ENCODE measurements at places on chromosomes 12 and 14.
A peak's percentile ranks its signal among the peaks of the same experiment; 100 is the strongest.

GRCh38 chr14:95561001-95561412 lies 26.2 kb downstream of the GLRX5 start:
- peak; percentile 66 for DNase-seq

- no peak for DNase-seq
Observed at GRCh38 chr14:20383032-20383431, 30.3 kb downstream of the TEP1 start.

DNA sequence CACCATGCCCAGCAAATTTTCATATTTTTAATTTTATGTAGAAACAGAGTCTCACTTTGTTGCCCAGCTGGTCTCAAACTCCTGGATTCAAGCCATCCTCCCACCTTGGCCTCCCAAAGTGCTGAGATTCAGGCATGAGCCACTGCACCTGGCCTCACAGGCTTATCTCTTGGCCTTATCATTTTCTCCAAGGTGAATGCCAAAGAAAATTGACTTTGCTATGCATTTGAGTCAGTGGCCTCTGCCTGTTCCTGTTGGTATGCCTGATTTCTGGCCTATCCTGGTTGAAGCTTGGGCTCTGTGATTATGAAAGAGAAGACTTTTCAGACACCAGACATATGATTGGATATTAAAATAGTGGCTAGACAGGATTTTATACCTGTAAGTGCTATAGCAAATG lies 34.2 kb downstream of the MANSC1 start:
- no peak for DNase-seq

DNA sequence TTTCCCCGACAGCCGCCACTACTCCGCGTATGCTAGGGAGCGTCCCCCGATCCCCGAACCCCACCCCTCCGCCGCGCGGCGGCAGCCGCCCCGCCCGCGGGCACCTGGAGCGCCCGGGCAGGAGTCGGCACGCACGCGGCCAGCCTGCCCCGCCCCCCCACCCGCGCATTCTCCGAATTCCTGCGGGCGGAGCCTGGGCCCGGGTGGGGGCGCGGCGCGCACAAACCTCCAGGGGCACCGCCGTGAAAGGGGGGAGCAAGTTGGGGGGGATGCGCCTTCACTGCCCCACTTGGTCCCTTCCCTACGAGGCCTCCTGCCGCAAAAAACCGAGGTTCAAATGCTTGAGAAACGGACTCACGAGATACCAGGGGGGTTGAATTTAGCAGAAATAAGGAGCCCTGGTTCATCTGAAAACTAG lies 1.7 kb downstream of the AJUBA start:
- DNase-seq = no peak

- DNase-seq = no peak
Observed at GRCh38 chr14:78782551-78782950, 612.4 kb downstream of the NRXN3 start.

DNA sequence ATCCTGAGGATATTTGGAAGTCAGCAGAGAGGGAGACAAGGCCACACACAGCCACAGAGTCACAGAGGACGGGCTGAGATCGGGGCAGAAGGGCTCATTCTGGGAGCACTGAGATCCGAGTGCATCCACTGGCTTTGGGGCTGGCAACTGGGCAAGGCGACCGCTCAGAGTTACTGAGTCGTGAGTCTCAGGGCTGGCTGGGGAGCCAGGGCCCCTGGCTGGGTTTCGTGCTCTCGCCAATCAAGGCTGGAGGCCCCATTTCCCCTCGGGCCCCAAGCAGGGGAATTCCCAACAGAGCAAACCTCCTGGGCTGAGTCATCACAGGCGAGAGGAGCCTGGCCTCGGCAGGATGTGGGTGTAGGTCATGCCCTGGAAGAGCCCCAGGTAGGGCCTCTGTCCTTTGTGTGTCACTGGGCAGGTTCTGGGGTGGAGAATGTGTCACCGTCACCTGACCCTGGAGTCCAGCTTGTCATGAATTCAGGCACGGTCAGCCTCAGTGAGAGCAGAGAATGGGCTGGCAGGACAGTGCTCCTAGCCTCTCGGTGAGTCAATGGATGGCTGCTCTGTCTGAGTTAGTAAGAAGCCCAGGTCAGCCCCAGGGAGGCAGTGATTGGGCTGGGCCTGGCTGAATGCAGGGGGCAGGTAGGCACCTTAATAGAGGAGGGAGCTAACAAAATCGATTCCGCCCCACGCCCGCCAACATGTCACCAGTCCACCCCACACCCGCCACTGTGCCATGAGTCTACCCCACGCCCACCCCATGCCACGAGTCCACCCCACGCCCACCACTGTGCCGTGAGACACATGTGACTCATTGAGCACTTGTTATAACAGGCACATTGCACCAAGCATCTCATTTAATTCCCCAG lies 16.9 kb downstream of the ASB2 start:
- DNase-seq = no peak

DNA sequence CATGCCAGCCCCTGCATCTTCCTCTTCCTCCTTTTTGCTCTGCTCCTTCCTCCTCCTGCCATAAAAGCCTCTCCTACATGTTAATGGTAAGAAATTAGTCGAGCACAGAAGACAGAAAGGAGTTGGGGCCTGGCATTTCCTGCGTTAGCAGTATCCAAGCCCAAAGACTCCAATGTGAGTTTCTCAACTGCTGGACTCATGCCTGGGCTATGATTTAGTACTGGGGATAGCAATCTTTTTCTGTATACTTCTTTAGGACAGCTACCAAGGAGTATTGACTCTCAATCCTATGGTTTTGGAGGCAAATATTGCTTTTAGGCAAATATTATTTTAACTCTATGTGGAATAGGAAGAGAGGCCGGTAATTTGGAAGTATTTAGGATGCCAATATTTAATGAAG lies 18.0 kb upstream of the SLC38A4 start:
- no peak for DNase-seq

DNA sequence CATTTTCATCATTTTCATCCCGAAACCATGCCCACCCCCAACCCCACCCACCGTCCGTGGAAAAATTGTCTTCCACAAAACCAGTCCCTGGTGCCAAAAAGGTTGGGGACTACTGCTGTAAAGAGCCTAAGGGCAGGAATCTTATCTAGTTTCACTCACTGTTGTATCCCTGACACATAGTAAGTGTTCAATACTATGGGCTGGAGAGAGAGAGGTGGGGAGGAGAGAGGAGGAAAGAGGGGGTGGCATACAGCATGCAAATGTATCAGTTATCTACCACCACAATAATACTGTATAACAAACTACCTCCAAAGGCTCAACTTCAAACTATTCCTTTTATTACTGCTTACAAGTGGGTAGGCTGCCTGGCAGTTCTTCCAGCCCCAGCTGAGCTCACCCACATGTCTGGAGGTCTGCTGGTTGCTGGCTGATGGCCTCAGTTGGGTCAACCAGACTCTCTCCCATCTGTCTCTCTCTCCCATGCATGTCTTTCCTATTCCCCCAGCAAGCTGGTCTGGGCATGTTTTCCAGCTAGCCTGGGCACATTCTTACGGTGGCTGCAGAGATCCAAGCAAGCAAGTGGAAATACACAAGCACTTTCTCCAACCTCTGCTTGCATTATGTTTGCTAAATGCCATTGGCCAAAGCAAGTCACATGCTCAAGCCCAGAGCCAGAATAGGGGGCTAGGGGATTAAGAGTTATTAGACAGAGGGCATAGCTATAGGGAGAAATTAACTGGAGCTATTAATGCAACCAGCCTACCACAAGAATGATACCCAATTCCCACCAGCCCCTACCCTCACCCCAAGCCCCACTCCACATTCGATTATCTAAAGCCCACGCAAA lies 31.6 kb upstream of the FICD start:
- no peak for DNase-seq

DNA sequence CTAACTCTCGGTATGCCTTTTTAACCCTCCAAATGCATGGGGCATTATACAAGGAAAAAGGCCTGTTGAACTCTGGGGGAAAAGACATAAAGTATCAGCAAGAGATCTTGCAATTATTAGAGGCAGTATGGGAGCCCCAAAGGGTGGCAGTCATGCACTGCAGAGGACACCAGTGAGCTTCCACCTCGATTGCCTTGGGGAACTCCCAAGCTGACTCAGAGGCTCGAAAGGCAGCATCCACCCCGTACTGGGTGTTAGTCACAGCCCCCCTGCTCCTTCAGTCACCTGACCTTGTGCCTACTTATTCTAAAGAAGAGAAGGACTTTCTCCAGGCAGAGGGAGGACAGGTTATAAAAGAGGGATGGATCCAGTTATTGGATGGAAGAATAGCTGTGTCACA lies 781.4 kb upstream of the TMEM132C start:
- no peak for DNase-seq

GRCh38 chr12:52208424-52209165 lies 16.8 kb upstream of the KRT80 start:
- DNase-seq = no peak

DNA sequence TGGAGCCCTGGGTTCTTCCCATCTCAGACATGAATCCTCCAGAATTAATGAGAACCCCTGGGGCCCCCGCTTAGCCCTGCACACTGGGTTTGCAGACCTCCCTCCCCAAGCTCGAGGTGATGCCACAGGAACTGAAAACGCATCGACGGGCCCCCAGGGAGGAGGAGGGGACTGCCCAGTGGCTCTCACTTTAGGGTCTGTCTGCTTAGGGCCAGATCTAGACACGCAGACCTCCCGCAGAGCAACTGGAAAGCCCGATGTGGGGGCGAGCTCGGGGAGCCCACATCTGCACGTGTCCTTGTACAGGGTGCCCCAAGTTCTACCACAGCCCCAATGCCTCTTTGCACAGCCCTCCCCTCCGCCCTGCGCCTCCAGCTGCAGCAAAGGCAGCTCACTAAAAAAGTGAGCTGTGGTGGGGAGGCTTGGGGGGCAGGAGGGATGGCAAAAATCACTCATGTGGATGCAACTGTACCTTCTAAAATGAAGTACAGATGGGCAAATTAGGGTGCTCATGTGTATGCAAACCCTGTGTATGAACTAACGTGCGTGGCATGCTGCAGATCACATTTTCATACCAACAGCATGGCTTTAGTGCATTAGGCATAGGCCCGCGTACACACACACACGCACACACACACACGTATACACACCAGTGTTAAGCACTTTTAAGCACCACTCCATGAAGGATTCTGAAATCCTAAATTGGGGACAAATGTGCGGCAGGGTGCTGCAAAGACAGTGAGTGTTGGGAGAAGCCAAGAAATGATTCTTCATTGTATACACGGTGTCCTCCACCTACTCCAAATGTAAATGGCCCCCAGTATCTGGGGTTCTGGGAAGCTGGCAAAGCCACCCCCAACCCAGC lies 99.9 kb upstream of the MAP1LC3B2 start:
- DNase-seq = no peak

GRCh38 chr12:85872497-85873091 lies 1.5 kb upstream of the NTS start:
- DNase-seq = peak; percentile 50

GRCh38 chr12:129550353-129550752 lies 353.5 kb downstream of the TMEM132D start:
- peak; percentile 93 for DNase-seq

- DNase-seq = no peak
Observed at GRCh38 chr12:68953536-68953935, 20.6 kb upstream of the CPM start.

DNA sequence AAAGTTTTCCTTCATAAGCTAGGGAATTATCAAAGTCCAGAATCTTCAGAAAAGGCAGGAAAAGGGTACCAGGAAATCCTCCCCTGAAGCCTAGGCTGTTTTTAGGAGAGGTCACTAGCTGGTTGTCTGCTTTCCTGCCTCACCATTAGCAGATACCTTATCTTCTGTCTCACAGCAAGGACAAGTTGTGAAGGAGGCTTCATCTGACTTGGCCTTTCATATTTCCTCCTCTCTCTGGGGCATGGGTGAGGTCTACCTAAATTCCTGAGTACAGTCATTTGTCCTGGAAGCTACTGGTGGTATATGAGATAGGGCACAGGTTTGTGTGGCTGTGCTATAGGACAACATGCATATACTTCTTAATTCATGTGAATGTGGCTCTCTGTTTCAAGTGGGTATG lies 2.3 kb downstream of the FOXJ2 start:
- DNase-seq = no peak

GRCh38 chr12:131583090-131583712 lies 127.7 kb upstream of the SFSWAP start:
- DNase-seq = no peak

DNA sequence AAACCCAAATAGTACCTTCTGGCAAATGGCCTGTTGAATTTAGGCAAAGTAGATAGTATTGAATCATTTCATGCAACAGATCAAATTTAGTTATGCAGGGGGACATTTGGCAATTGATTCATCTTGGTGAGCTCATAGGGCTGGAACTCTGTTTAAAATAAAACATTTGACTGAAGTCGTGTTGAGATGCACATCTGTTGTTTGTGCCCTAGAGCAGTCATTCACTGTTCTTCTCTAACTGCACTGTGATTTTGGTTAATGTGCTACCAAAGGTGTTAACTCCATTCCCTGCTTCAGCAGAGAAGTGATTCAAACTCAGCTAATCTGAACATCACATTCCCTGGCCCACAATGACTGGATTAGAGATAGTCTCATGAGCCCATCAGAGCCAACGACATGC lies 44.0 kb upstream of the CSRP2 start:
- no peak for DNase-seq

GRCh38 chr12:58321414-58321813 lies 380.0 kb downstream of the ATP23 start:
- no peak for DNase-seq

- DNase-seq = peak; percentile 80
Observed at GRCh38 chr12:47105914-47106674, 26.3 kb upstream of the AMIGO2 start.

DNA sequence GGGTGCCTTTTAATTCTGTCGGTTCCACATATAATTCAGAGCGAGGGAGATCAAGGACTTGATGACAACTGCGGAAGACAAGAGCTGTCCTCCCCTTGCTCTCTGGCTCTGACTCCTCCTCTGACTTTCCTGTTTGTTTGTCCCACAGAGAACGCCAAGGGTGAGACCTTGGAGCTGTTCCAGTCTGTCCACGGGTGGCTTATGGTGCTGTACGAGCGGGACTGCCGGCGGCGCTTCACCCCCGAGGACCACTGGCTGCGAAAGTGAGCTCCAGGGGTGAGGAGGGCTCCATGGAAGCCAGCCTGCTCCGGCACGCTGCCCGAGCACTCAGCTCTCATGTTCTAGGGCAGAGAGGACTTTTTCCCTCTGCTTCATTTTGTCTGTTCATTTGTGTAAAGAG lies 32.8 kb downstream of the UBE3B start:
- peak; percentile 76 for DNase-seq

GRCh38 chr14:66944872-66945271 lies 244.4 kb upstream of the GARIN2 start:
- DNase-seq = no peak

DNA sequence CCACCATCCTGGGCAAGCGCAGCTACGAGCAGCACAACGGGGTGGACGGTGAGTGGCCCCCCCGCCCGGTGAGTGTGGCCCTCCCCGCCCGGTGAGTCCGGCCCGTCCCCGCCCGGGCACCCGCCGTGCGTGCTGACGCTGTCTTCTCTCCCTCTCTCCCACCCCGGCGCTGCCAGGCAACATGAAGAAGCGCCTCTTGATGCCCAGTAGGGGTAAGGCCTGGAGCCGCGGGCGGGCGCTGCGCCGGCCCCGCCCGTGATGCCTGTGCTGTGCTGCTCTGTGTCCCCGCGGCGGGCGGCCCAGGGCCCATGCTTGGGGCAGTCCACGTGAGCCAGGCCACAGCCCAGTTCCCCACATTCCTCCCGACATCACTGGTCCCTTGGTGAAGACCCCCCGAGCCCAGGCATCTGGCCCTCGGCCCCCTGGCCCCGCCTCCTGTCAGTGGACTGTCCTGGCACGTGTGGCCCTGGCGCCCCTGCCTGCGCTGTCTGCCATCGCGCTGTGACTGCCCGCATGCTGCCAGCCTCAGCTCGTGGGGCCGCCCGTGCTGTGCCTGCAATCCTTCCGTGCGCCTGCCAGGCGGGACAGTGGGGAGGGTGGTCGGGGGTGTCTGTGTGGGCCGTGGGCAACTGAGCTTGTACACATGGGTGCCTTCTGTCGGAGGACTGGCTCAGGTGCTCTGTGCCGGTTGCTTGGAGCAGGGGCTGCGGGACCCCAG lies 7.9 kb upstream of the CRIP2 start:
- no peak for DNase-seq
